ENCODE measurements at places on chromosomes 7 and 10. TPM values are rescaled to one million over a fixed set of nuclear protein-coding genes. Genes with fewer than 3 reads are reported as not detected.
A peak's percentile ranks its signal among the peaks of the same experiment; 100 is the strongest.

NPC1L1 gene
- total RNA-seq, result not detected

FRG2B gene
- total RNA-seq, result not detected

OR13A1 gene
- not detected for total RNA-seq

TRAPPC14 gene
- total RNA-seq, result 41.2 TPM

CTAGE15 gene
- total RNA-seq, result not detected

CARD11 gene
- total RNA-seq, result 163 TPM

DDIT4 gene
- total RNA-seq, result 475 TPM

PON3 gene
- total RNA-seq, result not detected

CYP51A1 gene
- total RNA-seq, result 97.9 TPM

COL26A1 gene
- total RNA-seq, result not detected

SPDYE2B gene
- total RNA-seq, result 0.15 TPM

SERPINE1 gene
- total RNA-seq, result 0.23 TPM

GRCh38 chr7:36895192-36895591, 170.9 kb upstream of the AOAH start:
- DNase-seq, result no peak

- DNase-seq, result no peak
Measured at GRCh38 chr7:11716185-11716584, 115.8 kb downstream of the THSD7A start.

DNA sequence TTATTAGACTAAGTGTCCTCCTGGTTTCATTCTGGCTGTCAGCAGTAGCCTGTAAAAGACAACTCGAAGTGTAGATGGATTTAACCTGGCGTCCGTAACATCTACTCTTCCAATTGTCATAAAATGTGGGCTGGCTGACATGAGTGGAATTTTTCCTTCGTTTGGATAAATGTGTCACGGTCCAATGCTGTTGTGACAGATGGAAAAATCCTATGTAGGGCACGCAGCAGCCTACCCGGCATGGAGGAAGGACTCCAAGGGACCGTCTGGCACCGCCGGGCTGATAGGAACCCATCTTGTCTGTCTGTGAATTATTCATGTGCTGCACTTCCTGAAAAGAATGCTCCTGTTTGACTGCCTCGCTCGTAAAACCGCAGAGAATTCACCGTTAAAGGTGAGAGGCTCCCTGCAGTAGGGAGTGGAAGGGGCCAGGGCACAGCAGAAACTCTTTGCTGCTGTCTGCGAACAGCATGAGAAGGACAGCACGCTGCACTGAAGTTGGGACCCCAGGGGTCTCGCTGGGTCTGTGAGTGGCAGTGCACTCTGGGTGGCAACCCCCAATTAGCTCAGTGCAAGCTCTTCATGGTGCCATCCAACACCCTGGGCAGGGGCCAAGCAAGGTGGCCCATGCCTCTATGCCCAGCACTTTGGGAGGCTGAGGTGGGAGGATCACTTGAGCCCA, 1.6 kb upstream of the ORAI2 start:
- DNase-seq, result peak; percentile 59

- DNase-seq, result no peak
Measured at GRCh38 chr7:1787681-1788235, 117.7 kb downstream of the ELFN1 start.

- DNase-seq, result no peak
Measured at GRCh38 chr10:31020209-31020608, 11.5 kb downstream of the ZNF438 start.

DNA sequence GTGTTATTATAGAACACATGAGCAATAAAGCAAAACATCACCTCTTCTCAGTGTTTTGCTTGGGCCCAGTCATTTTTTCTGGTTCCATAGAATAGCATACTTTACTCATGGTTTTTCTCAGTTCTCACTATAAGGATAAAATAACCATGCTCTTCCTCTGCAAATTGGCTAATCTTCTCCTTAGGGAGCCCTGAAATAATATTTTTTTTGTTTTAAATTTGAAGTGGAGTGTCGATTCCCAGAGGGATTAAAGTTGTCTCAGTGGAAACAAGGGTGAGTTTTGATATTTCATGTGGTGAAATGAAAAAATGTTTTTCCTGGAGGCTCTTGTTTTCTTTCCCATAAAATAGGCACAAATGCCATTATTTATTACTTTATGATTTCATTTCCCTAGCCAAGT, 127.3 kb downstream of the NOC3L start:
- no peak for DNase-seq

DNA sequence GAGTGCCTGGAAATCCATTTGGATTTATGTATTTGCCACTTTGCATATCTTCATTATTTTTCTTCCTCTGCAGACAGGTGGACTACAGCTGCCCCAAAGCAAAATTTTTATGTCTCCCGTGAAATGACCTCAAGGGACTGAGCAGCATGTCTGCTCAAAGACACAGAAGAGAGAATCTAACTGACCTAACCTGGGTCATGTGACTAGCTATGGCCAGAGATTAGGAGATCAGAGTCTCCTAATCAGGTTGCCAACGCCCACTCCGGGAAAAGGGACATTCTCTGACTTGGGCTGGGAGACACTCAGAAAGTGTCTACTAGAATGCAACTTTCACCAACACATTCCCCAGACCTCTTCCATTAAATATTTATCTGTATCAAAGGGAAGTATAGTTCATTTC, 2.5 kb upstream of the BAMBI start:
- DNase-seq, result no peak

DNA sequence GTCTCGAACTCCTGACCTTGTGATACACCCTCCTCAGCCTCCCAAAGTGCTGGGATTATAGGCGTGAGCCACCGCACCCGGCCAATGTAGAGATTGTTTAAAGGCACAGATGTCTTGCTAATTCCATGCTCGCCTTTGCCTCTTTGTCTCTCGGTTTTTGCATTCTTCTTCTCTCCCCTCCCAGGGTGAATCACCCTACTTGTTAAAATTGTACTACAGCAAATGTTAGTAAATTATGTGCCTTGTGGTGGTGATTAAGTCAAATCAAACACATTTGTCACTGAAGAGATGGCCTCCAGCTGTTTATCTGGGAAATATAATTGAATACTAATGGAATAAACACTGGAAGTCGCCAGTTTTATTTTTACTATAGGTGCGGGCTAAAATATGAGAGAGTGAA, 384.4 kb upstream of the AUTS2 start:
- no peak for DNase-seq

DNA sequence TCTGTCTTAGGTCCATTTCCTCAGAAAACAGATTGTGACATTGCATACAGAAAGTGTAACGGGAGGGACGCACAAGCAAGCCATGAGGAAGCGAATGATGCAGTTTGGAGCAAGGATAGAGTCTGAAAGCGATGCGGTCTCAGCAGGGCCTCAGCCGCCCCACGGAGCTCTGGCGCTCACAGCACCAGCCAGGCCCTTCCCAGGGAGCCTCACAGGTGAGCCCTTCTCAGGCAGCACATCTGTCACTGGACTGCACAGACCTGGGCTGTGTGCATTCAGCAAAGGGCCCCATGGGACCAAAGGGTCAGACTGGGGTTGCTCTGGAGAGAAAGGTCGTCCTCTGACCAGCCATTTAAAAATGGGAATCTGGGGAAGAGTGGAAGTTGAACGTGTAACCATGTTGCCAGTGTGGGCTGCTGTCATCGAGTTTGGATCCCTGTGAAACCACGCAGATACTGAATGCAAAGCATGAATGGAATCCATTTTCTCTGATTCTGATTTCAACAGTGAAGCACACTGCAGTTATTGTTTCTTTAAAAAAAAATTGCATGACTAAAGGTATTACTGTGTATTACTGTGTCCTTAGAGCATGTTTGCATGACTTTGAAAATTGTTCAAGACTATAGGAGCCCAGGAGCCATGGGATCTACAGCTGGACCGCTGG, 350.0 kb upstream of the AKR1E2 start:
- no peak for DNase-seq

GRCh38 chr10:23344241-23344841, at the start of gene C10orf67:
Gene C10orf67 (minus strand): TSS chr10:23344797. CDS start chr10:23344774, 23 bp downstream.
- no peak for DNase-seq

DNA sequence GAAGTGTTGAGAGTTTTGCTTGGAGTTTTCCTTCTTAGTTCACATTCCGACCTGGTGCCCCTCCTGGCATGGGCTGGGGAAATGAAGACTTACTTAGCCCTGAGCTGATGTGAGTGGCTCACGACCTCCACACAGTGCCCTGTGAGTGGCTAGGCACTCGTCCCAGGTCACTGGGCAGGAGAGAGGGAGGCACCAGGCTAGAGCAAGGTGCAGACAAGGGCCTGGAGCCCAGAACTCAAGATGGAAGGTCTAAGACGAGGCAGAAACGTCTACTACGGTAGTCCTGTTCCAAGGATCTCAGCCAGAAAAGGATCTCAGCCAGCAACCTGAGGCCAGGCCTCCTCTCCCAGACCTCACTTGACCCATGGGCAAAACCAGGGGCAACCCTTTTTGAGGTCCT, 22.4 kb downstream of the ANXA11 start:
- DNase-seq, result no peak

DNA sequence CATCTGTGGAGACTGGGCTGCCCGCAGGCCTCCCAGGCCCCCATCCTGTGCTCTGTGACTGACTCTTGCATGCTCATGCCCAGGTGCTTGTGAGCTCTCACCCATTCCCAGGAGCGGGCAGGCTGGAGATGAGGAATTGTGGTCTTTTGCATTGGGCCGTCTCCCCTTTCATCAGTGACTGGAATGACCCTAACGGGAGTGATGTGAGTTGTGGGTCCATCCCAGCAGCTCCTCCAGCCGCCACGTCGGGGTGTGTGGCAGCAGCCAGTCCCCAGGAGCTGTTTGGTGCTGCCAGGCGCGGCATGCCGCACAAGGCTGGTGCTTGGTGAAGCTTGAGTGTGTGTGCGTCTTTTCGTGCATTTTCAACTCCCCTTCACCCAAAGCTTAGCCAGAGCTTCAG, 164.2 kb downstream of the ACTR3B start:
- DNase-seq, result no peak

GRCh38 chr7:148563583-148564274, 26.8 kb upstream of the C7orf33 start:
- no peak for DNase-seq

- no peak for DNase-seq
Measured at GRCh38 chr10:131678171-131678570, 222.6 kb upstream of the PPP2R2D start.

- DNase-seq, result no peak
Measured at GRCh38 chr7:148807436-148807835, 76.7 kb downstream of the EZH2 start.

- peak; percentile 12 for DNase-seq
Measured at GRCh38 chr10:42981358-42982236, 95.3 kb upstream of the RET start.

GRCh38 chr10:91043173-91043910, 122.5 kb upstream of the ANKRD1 start:
- DNase-seq, result no peak

GRCh38 chr7:146635205-146636032, 518.8 kb downstream of the CNTNAP2 start:
- DNase-seq, result no peak

DNA sequence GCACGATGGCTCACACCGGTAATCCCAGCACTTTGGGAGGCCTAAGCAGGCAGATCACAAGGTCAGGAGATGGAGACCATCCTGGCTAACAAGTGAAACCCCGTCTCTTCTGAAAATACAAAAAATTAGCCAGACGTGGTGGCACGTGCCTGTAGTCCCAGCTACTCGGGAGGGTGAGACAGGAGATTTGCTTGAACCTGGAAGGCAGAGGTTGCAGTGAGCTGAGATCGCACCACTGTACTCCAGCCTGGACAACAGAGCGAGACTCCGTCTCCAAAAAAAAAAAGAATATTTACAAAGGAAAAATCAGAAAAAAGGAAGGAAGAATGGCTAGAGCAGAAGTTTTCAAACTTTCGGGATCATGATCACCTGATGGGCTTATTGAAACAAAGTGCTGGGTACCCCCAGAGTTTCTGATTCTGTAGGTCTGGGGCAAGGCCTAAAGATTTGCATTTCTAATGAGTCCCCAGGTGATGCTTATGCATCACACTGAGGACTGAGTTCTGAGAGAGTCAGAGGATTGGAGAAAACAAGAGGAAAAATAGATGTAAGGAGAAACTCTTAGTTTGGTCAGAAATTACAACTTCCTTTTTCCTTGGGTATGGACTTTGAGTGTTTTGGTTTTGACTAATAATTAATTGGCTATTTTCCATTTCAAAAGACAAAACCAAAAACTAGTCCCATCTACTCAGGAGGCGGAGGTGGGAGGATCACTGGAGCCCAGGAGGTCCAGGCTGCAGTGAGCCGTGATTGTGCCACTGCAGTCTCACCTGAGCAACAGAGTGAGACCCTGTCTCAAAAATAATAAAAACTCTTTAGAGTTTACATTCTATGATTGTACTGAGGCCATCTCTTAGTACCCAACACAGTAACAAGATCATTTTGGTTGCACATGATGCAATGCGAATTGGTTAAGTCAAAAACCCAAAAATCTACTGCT, 14.4 kb downstream of the MARCHF5 start:
- no peak for DNase-seq

DNA sequence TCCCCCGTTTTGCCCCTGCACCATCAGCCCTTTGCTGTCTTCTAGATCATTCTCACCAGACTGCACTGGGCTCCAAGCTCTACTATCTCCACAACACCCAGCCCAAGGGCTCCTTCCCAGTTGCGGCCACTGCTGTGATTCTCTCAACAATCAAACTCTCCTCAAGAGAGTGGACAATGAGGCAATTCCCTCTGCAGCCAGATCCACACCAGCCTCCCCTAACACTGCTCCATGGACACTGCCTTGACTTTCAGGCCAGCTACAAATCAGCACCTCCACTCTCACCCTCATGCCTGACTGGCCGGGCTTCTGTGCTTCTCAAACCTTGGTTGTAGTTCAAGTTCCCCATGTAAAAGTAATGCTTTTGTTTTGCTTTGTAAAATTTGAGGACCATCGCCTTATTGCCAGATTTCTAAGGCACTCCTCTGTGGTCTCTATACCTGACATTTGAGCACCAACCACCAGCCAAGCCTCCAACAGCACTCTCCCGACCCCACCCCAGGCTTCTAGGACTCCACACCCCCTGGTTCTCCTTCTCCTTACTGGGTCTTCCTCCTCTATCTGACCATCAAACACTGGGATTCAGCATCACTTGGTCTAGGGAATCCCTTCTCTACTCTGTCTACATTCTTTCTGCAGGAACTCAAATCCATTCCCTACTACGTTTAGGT, 45.4 kb downstream of the PPIF start:
- DNase-seq, result no peak
